ENCODE measurements at places on chromosomes 2 and 18.

- DNase-seq = no peak
These were observed 106.1 kb downstream of the ETAA1 start for GRCh38 chr2:67503066-67503795.

GRCh38 chr18:76524477-76524876 lies 29.4 kb upstream of the ZNF516 start:
- no peak for DNase-seq

GRCh38 chr2:19299032-19299431 lies 59.4 kb downstream of the OSR1 start:
- no peak for DNase-seq

DNA sequence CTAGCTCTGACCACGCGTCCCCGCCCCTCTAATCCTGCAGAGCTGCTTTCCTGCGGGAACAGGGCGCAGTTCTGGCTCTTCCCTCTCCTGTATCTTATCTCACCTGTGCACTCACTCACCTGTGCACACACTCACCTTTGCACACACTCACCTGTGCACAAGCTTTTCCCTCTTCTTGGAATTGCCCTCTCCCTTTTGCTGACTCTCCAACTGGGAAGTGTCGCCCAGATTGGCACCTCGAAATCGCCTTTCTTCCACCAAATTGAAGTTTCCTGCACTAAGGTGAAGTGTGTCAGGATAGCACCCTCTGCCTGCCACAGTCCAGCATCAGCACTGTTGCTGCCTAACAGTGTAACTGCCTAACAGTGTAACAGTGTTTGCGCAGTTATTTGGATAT lies 566 bp upstream of the CMPK2 start:
- DNase-seq = peak; percentile 48

GRCh38 chr2:34069604-34070003 lies 470.5 kb upstream of the FAM98A start:
- no peak for DNase-seq

GRCh38 chr18:42950732-42951131 lies 164.8 kb downstream of the RIT2 start:
- DNase-seq = no peak

- DNase-seq = no peak
These were observed 1056.6 kb upstream of the CHAC2 start for GRCh38 chr2:52710810-52711618.

- peak; percentile 5 for DNase-seq
These were observed 57.2 kb downstream of the CALCRL start for GRCh38 chr2:187390891-187391290.

DNA sequence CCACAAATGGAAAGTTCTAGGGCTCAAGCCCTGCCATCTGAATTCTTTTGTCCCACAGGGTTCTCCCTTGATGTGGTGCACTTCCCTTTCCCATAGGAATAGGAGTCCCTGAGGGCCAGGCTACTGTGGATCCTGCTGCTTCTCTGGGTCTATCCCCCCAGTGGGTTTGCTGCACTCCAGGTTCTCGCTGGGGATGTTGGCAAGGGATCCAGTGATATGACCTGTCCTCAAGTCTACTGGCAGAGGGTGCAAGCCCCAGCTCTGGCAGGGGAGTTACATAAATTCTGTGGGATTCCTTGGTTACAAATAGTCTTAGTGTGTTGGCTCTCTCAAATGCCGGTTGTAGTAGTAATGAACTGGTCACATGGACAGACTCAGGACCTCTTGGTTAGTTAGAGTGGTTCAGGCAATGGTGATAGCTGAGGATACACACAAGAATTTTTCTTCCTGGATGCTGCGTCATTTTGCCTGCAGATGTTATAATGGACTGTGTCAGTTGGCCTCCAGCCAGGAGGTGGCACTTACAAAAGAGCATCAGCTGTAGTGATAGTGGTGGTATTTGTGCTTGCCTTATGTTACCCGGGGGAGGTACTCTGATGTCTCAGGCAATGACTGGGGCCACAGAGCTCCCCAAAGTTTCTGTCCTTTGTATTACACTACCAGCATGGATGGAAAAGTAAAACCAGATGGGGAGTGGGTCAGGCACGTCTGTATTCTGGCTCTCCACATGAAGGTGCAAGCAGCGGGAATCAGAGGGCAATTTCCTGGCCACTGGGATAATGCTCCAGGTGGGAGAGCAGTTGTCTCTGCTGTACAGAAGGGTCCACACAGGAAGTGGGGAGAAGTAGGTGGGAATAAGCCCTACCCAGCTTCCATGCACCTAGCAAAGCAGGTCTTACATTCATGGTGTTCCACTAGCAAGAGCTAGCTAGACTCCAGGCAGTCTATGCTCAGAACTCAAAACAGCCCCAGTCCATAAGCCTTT lies 267.9 kb downstream of the SOX11 start:
- no peak for DNase-seq

- DNase-seq = peak; percentile 6
These were observed 34.1 kb upstream of the ASPRV1 start for GRCh38 chr2:69995511-69995910.

- DNase-seq = no peak
These were observed 3.5 kb upstream of the CHRNG start for GRCh38 chr2:232535761-232536530.

- DNase-seq = no peak
These were observed 241.2 kb downstream of the SEPTIN10 start for GRCh38 chr2:109372614-109373013.

DNA sequence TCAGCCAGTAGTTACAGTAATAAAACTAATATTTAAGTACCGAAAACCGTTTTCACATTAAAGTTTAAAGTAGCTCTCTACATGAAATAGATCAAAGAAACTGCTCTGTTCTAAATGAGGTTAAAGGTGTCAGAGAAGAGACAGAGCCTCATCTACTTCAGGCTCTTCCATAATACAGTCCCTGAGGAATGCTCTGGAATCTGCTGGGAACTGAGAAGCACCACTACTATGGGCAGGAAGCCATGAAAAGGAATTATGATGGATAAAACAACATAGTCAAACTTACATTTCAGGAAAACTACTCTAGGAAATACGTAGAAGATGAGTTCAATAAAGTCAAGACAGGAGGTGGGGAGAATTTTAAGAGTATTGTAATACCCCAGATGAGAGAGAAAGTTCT lies 60.0 kb downstream of the ROCK1 start:
- no peak for DNase-seq

- no peak for DNase-seq
These were observed 10.9 kb upstream of the OSBPL1A start for GRCh38 chr18:24408496-24408895.

DNA sequence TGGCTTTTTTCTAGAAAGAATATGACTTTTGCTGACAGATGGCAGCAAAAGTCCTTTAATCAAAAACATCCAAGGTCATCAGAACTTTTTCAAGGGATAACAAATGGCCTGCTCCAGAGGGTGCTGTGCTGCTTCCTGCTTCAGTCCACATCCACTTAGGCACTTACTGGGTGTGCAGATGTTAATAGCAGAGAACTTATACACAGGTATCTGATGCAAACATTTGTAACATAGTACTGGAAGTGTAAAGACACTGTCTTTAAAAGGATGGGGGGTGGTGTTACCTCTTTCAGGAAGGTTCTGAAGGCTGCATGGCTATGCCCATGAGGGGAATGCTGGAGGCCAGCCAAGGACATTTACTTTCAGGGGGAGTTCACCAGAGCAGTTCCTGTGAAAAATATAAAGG lies 5.5 kb downstream of the HOXD8 start:
- no peak for DNase-seq

GRCh38 chr2:28591711-28592335 lies 96.0 kb downstream of the PLB1 start:
- no peak for DNase-seq

DNA sequence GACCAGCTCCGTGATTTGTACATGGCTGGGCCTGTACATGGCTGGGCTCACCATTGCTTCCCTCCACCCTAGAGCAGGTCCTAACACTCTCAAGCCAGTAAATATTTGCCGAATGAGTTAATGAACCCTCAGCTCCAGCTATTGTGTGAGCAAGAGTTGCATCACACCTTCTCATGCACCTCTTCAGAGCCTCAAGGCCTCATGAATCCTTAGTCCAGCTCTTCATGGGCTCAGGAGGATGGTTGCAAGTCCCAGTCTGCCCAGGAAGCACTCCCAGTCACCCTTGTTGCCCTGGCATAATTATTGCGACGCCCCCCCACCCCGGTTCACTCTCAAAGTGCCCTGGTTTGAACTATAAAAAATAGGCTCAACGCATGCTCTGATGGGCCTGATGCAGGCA lies 30.1 kb upstream of the GNAL start:
- DNase-seq = no peak

GRCh38 chr2:157420771-157421323 lies 23.0 kb downstream of the CYTIP start:
- DNase-seq = no peak

DNA sequence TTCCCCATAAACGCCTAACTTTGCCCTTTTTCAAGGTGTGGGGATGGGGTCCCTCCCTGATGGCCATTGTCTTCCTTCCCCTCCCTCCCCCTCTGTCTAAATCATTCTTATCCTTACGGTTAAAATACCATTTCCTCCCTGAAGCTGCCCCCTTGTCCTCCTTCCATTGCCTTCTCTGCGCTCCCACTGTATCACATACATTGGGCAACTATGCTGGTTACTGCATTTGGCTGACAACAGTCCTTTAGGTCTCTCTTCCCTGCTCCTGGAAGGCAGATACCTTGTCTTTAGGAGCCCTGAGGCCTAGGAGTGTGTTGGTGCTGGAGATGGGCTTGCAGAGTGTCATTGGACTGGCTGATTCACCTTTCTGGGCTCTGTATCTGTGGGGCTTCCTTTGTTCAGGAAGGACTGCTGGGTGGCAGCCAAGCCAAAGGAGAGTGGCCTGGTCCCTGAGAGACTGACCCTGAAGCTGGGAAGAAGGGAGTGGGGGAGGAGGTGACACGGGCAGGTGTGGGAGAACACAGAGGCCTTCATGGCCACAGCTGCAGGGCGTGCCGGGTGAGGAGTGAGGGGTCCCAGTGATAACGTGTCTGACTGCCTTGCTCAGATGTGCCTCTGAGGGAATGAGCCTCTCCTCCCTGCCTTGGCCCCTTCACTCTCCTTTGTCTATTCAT lies 2.2 kb downstream of the WNT6 start:
- DNase-seq = no peak

DNA sequence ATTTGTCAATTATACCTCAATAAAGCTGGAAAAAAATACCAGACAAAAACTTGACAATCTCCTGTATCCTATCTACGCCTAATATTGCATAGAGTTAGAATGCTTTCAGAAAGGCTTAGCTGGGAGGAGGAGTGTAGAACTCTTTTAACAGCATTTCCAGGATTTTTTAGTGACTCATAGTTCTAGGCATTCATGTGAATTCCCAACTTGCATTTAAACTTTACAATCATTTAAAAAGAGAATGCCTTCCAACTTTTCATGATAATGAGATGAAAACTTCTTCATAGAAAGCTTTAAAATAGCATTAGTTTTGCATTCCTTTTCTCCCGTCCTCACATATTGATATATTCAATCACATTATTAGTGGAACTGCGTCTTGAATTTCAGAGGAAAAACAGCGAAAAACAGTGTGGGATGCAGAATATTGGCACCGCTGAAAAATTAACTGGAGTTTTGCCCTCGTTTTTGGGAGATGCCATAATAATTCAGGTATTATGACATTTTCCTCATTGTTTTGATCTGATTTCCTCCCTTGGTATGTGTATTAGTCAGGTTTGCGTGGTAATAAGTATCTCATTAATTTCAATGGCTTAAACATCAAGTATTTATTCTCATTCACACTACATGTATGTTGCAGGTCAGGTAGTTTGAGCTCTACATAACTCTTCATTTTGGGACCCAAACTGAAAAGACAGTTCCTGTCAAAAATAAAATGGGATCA lies 293.2 kb upstream of the FIGN start:
- no peak for DNase-seq

GRCh38 chr2:197128897-197129296 lies 181.7 kb downstream of the ANKRD44 start:
- no peak for DNase-seq

GRCh38 chr2:241802421-241803318 lies 6.3 kb upstream of the NEU4 start:
- DNase-seq = no peak

- peak; percentile 80 for DNase-seq
These were observed 29.2 kb upstream of the PPP4R1 start for GRCh38 chr18:9643549-9643948.

DNA sequence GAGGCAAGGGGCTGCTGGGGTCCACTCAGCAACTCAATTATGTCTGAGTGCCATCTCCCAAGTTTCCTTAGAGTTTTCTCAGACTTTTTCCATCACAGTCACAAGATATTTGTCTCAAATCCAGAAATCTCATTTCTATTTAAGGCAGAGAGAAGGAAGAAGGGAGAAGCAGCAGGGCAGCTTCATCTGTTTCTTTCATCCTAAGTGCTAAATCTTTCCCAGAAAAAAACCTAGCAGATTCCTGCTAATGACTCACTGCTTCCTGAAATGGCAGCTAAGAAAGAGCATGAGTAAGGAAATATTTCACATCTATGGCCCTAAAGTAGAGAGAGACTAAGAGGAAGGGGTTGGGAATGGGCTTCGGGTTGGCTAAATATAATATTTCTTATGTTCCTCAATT lies 88.0 kb downstream of the KYNU start:
- no peak for DNase-seq

GRCh38 chr18:13236411-13236810 lies 17.9 kb downstream of the LDLRAD4 start:
- DNase-seq = no peak

- DNase-seq = no peak
These were observed 202.4 kb downstream of the KLHL29 start for GRCh38 chr2:23587341-23587880.

- no peak for DNase-seq
These were observed 178.0 kb downstream of the DLGAP1 start for GRCh38 chr18:4276953-4277585.

DNA sequence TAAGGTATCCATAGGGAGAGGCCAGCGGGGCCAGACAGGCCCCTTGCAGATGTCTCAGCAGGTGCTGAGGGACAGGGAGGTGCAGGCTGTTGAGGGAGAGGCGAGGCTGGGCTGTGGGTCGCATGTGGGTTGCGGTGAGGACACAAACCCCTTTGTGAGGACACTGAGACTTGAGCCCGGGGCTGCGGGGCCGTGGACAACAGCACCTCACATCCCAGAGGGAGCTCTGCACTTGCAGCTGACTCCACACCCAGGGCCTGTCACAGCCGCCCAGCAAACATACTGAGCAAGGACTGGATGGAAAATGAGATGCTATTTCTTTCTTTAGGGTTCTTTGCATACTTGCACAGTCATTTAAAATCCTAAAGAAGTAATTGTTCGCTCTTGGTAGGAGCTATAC lies 95.3 kb upstream of the NFATC1 start:
- no peak for DNase-seq

DNA sequence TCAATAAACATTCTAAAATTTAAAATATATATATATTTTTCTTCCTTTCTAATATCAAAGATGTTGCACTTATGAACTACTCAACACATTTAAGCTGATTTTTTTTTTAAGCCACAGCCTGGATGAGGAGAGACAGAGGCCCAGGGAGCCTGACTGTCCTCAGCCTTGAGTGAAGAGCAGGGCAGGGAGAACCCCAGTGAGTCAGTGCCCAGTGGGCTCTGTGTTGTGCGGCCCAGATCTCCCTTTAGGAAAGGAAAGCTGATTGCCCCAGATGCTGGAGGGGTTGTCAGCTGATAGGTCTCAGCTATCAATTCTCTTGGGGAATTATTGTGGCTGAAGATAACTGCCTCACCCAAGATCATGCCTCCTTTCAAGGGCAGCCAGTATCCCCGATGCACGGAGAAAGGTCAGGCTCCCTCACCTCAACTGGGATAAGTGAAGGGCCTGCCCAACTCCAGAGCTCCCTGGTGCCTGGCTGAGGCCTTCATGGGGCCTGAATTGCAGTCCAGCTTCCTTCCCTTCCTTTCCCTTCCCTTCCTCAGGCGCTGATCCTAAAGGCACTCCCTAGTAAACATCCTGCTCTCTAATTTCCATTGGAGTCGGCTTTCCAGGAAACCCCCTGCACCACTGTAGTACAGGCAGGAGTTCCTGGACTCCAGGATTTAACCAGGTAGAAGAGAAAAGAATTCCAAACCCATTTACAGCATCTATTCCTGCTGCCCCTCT lies 106.9 kb upstream of the ATL2 start:
- no peak for DNase-seq

All from iPS-NIHi11 (cell line).